ENCODE measurements at places on chromosomes 7 and 10.

DNA sequence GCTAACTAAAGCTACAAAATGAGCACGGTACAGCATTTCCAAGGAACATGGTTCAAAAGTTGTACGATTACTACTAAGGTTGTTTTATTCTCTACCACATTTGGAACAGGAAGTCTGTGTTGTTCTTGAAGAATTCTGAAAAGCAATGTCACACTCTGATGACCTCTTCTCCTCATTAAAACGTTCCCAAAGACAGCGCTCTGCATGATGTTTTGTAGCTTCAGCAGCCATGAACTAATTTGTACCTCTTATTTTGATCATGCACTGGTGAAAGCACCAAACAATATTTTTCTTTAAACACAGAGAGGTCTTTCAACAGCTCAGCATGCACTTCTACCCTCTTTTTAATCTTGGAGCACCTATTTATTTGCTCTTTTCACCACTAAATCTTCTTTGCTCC is 75.0 kb upstream of the TES start:
- no peak for DNase-seq

DNA sequence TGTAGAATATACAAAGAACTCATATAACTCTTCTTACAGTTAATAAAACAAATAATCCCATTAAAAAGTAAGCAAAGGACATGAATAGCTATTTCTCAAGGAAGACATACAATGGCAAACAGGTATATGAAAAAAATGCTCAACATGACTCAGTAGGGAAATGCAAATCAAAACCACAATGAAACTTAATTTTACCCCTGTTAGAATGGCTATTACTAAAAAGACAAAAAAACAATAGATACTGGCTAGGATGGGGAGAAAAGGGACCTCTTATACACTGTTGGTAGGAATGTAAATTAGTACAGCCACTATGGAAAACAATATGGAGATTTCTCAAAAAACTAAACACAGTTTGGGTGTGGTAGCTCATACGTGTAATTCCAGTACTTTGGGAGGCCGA is 37.8 kb downstream of the HERPUD2 start:
- no peak for DNase-seq

- DNase-seq = peak; percentile 15
Measured at GRCh38 chr7:131336956-131337355, 9.3 kb downstream of the MKLN1 start.

DNA sequence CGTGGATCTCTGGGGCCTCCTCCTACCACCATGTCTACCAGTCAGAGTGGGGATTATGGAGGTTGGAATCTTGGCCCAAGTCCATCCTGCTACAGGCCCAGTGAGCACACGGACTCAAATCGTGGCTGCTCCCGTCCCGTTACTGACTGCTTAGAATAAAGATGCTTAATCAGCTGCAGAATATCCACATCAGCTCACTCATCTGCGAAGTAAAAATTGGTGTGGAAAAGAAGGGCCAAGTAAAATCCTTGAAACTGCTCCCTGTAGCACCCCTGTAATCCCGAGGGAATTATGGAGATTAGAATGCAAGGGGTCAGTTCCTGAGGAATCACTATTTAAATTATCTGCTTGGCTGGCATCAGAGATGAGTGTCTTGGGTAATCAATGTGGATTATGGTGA is 13.0 kb upstream of the HTR5A start:
- DNase-seq = no peak

DNA sequence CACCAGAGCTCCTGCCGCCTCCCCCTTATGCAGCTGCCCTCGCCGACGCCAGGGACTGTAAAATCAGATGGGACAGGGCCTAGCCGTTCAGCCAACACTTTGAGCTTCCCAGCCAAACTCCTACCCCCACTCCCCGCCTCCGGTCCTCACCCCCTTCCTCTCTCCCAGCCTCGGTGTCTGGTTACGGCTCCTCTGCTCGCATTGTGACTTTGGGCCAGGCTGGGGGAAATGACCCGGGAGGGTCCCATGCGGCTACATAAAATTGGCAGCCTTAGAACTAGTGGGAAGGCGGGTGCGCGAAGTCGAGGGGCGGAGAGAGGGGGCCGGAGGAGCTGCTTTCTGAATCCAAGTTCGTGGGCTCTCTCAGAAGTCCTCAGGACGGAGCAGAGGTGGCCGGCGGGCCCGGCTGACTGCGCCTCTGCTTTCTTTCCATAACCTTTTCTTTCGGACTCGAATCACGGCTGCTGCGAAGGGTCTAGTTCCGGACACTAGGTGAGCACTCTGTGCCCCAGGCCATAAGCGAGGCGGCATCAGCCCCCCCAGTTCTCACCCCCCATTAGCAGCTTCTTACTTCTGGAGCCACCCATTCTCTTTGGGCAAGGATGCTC is at the start of gene KAZALD1:
Gene KAZALD1 (plus strand): TSS at position 366 of the 608 bp plus-strand sequence. CDS start 604 bp downstream, outside the sequence.
- peak; percentile 82 for DNase-seq

DNA sequence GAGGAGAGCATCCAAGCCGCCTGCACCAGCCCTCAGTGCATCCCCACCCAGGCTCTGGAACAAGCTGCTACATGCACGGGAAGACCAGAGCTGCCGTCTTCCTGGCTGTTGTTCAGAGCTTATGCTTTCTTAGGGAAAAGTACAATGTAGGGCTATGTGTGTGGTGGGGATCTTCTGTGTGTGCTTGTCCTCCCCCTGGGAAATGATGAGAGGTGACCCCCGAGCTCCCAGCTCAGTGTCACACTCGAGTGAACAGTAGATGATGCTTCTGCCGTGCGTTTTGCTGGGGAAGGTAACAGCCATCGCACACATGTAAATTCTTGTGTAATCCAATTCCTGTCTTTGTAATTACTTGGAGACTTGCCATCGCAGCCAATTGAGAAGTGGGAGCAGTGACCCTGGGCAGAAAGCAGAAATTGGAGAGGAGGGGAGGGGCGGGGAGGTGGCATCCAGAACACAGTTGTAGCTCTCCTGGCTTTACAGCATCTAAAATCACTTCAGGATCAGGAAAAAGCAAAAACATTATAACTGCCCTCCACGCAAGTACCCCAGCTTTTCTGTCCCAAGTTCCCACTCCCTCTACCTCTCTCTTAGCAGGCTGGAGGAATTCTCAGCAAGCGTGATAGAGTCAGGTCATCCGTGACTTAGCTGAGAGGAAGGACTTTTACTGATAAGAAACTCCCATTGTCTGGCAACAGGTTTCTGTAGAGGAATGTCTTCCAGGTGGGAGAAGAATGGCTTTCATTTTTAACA is 149.6 kb downstream of the TCF7L2 start:
- peak; percentile 54 for DNase-seq

DNA sequence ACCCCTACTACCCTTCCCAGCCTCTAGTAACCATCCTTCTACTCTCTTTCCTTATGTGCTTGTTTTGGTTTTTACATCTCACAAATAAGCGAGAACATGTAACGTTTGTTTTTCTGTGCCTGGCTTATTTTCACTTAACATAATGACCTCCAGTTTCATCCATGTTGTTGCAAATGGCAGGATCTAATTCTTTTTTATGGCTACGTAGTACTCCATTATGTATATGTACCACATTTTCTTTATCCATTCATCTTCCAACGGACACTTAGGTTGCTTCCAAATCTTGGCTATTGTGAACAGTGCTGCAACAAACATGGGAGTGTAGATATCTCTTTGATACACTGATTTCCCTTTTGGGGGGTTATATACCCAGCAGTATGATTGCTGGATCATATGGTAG is 33.6 kb upstream of the SLC26A4 start:
- DNase-seq = no peak

DNA sequence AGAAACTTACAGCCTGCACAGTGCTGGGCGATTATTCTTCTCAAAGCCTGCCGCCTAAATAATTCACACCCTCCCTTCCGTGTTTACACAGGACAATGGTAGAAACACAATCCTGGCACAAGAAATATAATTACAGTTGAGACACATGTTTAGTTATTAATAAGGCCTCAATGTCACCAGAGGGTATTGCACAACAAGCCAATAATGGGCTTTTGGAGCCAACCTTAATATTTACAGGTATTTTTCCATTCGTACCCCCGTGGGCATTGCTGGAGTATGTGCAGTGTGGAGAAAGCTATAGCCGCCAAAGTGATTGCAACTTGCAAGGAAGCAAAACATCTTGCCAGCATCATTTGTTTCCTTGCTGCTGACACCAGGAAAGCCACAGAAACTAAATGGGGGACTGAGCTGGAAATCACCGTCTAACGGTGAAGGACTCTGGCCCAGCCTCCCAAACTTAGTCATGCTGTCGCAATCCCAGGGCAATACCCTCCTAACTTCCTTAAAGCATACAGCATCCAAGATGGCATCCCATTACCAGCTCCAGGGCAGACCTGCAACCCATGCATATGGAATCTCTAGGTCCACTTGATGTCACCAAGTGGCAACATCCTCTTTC is 8.6 kb downstream of the CALN1 start:
- DNase-seq = no peak

DNA sequence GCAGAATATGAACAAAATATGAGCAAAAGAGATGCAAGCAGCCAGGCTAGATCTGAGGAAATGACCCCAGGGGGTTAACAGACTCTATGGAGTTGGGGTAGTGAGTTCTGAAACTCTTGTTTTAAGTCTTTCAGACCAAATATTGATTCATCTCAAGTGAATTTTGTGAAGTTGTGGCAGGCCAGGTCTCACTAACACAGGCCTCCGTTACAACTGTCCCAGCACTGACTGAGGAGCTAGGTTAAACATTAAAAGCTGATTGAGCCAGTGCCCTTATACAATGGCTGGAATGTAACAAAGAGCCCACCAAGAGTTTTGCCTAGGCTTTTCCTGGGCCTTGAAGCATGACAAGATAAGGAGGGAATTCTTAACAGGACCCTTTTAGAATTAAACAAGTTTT is 192.3 kb upstream of the STK17A start:
- no peak for DNase-seq

- DNase-seq = peak; percentile 57
Measured at GRCh38 chr10:79260811-79261740, 86.2 kb upstream of the PPIF start.

DNA sequence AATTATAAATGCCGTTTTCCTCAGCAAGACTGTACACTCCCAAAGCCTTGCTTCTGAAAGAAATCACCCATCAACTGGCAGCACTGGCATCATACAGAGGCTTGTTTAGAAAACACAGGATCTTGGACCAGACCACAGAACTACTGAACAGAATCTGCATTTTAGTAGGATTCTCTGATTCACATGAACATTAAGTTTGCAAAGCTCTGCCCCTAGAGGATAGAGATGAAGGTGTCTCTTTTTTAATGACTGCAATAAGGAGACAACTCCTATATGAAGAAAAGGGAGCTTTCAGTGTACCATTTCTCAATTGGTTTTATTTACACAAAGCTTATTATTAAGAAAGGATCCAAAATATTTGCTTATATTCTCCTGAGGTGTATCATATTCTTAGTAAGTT is 172.7 kb downstream of the AGMO start:
- no peak for DNase-seq

GRCh38 chr10:60396766-60397165 is 7.1 kb upstream of the ANK3 start:
- no peak for DNase-seq

DNA sequence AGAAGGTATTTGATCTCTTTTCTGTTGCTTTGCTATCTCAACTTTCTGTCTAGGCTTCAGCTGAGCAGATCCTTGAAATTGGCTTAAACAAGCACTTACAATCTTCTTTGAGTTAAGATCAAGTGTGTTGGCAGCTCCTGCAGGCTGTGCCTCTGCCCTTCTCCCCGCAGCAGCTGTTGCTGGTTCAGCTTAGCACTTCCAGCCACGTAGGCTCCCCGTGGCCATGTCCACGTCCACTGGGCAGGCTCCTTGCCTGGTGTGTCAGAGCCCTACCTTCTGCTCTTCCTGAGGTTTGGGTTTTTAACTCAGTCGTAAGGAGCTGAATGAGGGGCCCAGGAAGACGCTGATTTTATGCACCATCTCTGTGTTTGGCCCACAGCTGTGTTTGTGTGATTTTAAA is 47.2 kb downstream of the CAMK1D start:
- DNase-seq = no peak

DNA sequence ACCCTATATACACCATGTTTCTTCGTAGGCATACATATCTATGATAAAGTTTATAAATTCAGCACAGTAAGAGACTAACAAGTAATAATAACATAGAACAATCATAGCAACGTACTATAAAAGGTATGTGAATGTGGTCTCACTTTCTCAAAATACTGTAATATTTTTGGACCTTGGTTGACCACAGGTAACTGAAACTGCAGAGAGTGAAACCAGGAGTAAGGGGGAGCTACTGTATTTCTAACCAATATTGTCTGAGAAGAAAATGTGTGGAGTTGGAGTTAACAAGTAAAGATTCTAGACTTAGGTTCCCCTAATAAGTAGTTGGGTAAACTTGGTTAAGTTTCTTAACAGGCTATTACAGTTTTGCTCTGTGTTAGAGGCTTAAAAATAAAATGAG is 72.1 kb downstream of the GNAI1 start:
- no peak for DNase-seq

DNA sequence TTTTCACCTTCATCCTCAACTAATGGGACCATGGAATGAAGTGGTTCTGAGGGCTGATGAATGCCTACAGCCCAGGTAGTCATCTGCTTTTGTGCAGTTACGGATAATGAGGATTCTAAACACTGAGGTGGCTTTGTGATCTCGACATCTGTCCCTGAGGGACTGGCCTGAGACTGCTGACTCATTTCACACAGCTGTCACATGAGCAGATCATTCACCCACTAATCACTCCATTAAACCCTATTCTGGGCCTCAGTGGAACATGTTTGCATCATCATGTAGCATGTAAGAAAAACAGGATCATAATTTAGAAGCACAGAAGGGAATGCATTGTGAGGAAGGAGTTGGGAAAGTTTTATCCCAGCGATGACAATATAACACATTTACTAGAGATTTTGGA is 79.4 kb upstream of the FEZF1 start:
- DNase-seq = no peak

GRCh38 chr10:114077815-114078219 is 34.2 kb downstream of the ADRB1 start:
- no peak for DNase-seq

DNA sequence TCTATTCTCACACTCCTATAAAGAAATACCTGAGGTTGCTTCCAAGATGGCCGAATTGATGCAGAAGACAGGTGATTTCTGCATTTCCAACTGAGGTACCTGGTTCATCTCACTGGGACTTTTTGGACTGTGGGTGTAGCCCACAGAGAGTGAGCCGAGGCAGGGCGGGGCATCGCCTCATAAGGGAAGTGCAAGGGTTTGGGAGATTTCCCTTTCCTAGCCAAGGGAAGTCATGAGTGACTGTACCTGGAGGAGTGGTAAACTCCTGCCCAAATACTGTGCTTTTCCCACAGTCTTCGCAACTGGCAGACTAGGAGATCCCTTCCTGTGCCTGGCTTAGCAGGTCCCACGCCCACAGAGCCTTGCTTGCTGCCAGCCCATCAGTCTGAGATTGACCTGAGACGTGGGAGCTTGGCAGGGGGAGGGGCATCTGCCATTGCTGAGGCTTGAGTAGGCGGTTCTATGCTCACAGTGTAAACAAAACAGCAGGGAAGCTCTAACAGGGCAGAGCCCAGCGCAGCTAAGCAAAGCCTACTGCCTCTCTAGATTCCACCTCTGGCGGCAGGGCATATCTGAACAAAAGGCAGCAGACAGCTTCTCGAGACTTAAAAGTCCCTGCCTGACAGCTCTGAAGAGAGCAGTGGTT is 152.2 kb downstream of the ARL4A start:
- no peak for DNase-seq

Measured in fibroblast of upper back skin (primary cell).